ENCODE measurements at places on chromosomes 4 and X.

DNA sequence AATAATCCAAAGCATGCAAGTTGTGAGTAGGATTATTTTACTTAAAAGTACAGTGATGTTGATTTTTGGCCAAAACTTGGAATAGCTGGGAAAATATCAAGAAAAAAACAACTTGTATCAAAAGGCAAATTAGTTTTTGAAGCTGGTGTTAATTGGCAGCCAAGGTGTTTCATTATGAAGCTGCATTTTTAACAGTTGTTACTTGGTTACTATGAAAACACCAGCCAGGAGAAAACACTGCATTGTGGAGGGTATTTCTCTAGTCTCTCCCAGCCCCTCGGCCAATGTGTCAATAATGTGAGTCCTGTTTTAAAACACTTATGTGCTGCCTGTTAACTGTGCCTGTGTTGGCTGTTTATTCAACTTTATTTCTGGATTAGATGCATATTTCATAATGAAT is 733.4 kb downstream of the ADGRL3 start:
- no peak for DNase-seq

GRCh38 chrX:1384658-1385252 is 7.2 kb downstream of the SLC25A6 start:
- DNase-seq, result no peak

GRCh38 chr4:41702770-41703169 is 45.8 kb downstream of the PHOX2B start:
- no peak for DNase-seq

GRCh38 chr4:125421547-125421946 is 106.8 kb downstream of the FAT4 start:
- no peak for DNase-seq

- DNase-seq, result no peak
Observed at GRCh38 chr4:24002330-24002966, 112.6 kb upstream of the PPARGC1A start.

- no peak for DNase-seq
Observed at GRCh38 chrX:10010686-10011085, 43.5 kb downstream of the CLDN34 start.

- DNase-seq, result no peak
Observed at GRCh38 chrX:103941201-103941975, 21.0 kb upstream of the TMSB15B start.

- no peak for DNase-seq
Observed at GRCh38 chr4:121881158-121881557, 10.9 kb upstream of the BBS7 start.

All from CD4-positive, alpha-beta memory T cell (primary cell).